ENCODE measurements at places on chromosomes 5 and 9.
A peak's percentile ranks its signal among the peaks of the same experiment; 100 is the strongest.

DNA sequence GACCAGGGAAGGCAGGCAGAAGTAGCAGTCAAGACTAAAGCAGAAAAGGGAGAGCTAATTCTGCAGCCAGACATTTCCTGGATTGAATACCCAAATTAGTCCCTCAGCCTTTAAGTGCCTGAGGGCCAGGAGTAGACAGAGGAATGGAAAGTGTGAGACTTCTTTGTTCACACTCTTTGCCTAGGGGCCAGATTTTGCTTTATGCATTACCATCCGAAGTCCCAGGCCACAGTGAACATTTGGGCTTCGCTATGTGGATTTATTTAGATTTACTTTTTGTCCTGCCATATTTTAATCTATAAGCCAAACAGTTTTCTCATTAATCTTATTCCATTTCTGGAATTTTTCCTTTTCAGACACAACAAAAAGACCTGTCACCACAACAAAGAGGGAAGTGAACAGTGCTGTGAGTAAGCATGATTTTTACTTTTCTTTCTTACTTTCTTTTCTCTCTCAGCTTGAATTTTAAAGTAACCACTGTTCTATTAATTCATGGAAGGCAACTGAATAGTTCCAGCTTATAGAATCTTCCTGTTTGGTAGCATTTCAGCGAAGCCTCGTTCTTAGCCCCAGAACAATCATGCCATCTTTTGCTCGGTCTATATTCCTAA lies 52.6 kb downstream of the PDCD1LG2 start:
- no peak for DNase-seq

- DNase-seq = no peak
These were observed 18.2 kb downstream of the C9orf153 start for GRCh38 chr9:86241216-86241615.

DNA sequence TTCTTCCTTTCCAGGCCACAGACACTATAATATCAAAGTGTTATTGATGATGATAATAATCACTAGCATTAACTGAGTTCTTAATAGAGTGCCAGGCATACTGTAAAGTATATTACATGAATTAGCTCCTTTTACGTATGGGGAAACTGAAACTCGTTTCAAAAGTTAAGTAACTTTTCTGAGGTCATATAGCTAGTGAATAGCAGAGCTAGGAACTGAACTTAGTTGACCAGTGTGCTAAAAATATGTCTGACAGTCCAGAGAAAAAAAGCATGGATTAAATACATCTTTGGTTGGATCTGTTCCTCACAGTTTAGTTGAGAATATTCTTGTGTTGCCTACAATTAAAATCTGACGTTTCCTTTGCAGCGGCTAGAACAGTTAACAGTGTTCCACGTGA lies 18.4 kb upstream of the CATSPER3 start:
- DNase-seq = no peak

DNA sequence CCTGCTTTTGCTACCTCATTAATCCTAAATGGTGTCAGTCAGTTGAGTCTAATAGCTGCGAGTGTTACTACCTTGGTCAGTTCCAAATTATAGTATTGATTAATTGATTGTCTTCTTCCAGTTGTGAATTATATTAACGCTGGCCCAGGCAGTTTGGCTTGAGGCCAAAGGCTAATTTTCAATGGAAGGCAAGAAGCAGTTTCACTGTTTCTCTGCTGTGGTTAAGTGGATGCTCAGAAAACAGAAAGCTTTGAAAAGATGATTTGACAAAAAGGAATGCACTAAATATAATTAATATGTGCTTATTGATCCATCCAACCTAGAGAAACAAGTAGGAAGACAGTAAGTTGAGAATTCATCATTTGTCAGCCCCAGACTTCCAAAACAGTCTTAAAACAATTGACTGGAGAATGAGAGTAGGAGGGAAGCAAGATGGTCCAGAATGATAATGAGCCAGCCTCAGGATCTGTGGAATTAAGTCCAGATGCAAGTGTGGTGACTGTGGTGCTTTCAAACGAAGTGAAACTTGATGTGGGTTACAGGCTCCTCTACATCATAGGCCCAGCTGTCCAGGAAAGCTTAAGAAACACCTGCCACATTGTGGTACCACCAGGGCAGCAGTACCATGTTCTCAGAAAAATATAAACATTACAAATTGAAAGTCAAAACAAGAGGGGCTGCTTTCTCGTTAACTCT lies 1371.0 kb upstream of the DMAC1 start:
- DNase-seq = no peak

GRCh38 chr9:135146766-135147473 lies 59.5 kb downstream of the OLFM1 start:
- DNase-seq = no peak

GRCh38 chr5:136006761-136007251 lies 22.0 kb upstream of the TGFBI start:
- DNase-seq = no peak

- no peak for DNase-seq
These were observed 159.0 kb downstream of the TLE1 start for GRCh38 chr9:81530310-81530810.

DNA sequence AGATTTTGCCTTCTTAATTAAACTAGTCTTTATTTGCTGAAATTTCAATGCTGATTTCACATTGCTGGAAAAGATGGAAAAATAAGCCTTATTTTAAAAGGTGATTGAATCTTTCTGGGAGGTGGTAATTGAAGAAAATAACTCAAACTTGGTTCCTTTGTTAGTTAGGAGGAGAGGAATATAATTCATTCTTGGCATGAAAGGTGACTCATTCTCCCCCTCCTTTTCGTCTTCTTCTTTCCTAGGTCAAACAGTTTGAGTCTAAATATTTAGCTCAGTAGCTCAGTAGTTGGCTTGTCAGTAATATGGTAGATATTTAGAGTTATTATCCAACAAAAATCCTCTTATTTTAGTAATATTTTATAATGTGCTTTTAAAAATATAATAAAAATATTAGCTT lies 353.9 kb upstream of the MEF2C start:
- no peak for DNase-seq

DNA sequence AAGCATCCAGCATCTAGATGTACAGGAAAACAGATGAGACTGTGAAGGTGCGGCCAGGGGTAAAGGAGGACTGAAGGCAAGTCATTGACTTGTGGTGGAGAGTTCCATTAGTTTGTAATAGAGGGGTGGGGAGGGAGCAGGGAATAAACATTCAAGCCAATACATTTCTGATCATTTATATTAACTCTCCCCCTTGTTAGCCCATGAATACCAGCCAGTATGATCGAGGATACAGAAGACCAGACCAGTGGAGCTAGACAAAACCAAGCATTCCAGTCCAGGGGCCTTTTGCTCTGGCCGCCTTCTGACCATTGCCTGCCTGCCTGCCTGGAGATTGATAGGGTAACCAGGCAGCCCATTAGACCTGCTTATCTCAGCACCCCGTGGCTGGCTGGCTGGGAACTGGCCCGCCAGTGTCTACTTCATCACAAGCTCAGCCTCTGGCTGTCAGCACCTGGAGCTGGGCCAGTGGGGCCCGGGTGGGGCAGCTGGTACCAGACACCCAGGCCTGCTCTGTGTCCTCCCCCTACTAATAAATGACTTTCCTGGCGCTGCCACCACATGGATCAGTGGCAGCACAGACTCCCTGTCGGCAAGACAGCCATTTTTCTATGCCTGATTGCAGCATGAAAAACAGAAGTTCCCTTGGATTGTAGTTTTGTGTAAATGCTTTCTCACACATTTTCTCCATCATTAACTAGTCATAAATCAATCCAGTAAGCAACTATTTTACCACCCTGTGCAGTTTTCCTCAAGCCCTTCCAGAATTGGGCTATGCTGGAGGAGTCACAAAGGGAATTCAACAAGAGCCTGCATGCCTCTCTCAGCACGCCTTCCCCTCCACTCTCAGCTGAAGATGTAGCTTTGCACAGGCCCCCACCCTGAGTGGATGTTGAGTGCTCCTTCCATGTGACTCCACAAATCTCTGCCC lies 181.3 kb downstream of the SNCAIP start:
- no peak for DNase-seq

DNA sequence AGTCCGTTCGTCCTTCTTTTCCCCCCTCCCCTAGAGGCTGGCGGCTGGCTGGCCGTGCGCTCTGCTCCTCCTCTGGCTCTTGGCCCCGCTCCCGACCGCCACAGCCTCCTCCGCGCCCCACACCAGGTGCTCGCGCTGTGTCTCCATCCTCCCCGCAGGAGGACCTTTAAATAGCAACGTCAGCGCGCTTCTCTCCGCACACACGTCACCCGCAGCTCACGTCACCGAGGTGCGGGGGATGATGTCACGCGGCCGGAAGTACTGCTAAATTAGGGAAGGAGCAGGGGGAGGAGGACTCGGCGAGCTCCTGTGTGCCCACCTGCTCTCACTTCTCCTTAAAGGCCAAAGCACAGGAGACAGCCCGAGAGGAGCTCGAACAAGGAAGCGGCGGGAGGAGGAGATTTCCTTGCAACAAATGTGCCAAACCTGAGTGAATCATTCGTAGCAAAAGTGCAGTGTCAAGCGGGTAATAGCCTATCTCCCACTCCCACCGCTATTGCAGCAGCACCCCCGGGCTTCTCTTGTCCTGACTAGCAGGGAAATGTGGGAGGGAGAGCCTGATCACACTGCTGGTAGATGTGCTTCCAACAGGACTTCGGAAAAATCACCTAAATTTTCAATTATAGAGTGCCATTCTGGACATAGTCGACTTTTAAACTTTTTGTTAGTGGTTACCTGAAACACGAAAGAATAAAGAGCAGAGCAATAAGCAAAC lies 614 bp upstream of the HOMER1 start:
- DNase-seq = peak; percentile 77

GRCh38 chr5:42583322-42583721 lies 160.1 kb downstream of the GHR start:
- DNase-seq = no peak

- no peak for DNase-seq
These were observed 430.3 kb upstream of the ZNF462 start for GRCh38 chr9:106432631-106433030.

DNA sequence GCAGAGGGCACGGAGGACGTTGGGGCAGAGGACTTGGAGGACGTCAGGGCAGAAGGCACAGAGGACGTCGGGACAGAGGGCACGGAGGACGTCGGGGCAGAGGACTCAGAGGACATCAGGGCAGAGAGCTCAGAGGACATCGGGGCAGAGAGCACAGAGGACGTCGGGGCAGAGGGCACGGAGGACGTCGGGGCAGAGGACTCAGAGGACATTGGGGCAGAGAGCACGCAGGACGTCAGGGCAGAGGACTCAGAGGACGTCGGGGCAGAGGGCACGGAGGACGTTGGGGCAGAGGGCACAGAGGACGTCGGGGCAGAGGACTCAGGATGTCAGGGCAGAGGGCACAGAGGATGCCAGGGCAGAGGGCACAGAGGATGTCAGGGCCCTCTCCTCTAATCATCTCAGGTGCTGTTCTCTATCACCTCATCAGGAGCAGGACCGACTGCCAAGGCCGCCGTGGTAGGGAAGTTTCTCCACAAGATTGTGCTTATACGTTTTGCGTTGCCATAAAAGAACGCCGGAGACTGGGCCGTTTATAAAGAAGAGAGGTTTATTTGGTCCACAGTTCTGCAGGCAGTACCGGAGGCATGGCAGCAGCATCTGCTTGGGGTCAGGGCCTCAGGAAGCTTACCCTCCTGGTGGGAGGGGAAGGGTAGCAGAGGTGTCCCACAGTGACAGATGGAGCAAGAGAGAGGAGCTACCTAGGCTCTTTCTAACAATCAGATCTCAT lies 29.4 kb upstream of the ADAMTS2 start:
- no peak for DNase-seq

GRCh38 chr9:88722753-88723152 lies 187.8 kb downstream of the NXNL2 start:
- DNase-seq = no peak

GRCh38 chr5:137563301-137563645 lies 64.1 kb upstream of the SPOCK1 start:
- no peak for DNase-seq

- DNase-seq = no peak
These were observed 3.9 kb downstream of the ALAD start for GRCh38 chr9:113397203-113397631.

DNA sequence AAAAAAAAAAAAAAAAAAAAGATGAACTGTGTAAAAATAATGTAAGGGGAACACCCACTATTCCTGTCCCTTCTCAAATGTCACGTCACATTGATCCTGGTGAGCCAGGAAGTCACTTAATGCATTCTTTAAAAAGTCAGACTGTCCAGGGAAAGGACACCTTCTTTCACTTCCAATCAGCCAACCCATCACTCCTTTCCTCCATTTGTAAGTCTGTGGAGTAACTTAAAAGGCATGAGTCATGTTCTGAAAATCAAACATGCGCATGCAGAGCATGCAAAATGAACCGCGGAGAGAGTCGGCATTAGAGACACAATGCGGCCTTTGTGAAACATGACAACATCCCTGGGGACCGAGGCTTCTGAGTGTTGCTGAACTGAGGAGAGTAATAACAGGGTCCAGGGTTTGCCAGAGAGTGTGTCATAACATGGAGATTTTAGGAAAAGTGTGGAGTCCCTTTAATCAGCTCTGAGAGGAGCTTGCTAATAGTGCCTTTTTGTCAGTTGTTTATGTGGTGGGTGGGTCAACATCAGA lies 77.6 kb upstream of the SEMA6A start:
- DNase-seq = no peak

DNA sequence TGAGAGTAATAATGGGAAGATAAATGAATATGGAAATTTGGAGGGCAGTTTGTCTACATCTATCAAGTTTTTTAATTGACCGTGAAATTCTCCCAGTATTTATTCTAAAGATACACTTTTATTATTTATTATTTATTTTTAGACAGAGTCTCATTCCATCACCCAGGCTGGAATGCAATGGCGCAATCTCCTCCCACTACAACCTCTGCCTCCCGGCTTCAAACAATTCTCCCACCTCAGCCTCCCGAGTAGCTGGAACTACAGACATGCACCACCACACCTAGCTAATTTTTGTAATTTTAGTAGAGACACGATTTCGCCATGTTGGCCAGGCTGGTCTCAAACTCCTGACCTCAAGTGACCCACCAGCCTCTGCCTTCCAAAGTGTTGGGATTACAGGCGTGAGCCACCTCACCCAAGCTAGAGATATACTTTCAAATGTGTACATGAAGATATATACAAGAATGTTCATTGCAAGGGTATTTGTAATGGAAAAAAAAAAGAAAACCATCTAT lies 97.7 kb upstream of the SLC12A2 start:
- no peak for DNase-seq

- DNase-seq = no peak
These were observed 23.9 kb upstream of the C5orf24 start for GRCh38 chr5:134821841-134822240.

DNA sequence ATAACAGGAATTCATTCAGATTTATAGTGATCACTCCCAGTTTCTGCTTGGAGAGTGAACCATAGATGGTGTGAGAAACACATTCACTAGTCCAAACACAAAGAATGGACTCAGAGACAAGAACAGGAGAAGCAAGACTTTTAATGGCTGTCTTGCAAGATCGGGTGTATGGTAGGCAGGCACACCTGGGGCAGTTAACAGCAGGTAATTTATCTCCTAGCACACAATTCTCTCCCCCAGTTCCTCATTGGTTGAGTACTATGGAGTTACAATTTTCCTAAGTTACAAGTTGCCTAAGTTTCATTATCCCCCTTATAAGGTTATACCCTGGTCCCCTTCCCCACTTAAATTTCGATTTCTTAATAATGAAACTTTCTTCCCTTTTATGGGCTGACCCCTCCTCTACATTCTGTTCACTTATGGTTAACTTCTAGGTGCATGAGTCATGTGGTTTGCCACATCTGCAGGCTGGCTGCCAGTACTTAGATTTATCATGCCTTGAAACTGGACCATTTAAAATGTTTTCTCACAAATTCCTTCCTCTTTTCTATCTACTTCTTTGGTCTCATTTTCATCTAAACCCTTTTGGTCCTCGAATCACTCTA lies 623.3 kb downstream of the HINT1 start:
- no peak for DNase-seq
